ENCODE measurements at places on chromosomes 1 and 21.

- no peak for DNase-seq
Observed at GRCh38 chr1:187744665-187745064, 915.9 kb downstream of the PLA2G4A start.

GRCh38 chr1:167145965-167146364, 52.1 kb downstream of the STYXL2 start:
- no peak for DNase-seq

DNA sequence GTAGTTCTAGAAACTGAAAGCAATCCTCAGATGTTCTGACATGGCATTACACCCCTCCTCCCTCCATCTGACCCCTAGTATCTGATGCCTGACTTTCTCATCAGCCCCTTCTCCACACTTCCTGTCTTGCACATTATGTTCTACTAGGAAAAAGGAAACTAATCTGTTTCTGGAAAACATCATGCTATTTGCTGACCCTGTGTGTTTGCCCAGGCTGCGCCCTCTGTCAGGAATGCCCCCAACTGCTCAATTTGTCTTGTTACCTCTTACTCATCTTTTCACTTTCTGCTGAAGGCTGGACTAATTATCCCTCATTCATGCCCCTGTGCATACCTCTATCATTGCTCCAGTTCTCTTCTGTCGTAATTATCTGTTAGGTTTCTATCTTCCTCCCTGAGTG, 37.5 kb upstream of the DAB1 start:
- no peak for DNase-seq

DNA sequence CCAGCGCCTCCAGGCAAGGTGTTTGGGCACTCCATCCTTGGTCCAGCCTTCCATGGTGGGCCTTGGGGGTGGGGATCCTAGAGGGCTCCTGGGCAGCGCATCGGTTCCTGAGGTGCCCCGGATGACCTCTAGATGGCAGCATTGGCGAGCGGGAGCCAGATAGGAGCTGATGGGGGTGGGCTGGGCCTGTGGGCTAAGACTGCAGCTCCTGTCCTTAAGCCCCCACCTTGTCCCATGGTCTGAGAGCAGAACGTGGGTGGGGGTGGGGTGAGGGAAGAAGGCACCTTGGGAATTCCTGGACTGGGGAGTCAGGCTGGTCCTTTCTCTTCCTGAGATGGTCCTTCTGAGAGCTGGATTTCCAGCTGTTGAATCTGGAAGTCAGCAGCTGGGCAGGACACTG, 93.4 kb upstream of the CSF3R start:
- DNase-seq: no peak

DNA sequence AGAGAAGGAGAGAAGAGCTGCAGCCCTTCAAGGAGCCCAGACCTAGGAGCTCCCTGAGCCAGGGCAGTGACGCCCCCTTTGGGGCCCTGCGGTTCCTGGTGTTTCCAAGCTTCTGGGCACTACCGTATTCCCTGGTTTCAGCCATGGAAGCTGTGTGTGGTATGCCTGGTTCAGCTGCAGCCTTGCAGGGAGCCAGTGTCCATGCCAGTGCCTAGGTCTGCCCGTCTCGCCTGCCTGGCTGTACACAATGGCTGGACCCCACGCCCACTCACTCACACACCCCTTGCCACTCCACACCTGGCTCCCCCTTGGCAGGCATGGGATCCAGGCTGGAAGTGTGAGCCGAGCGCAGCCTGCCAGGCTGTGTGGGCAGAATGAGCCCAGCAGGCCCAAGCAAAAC, 87.7 kb downstream of the ADARB1 start:
- no peak for DNase-seq

- no peak for DNase-seq
Observed at GRCh38 chr21:35203093-35203977, 154.2 kb upstream of the RUNX1 start.

GRCh38 chr21:29152916-29153315, 22.5 kb downstream of the MAP3K7CL start:
- DNase-seq: no peak

GRCh38 chr1:42006836-42007235, 88.1 kb upstream of the HIVEP3 start:
- DNase-seq: no peak

GRCh38 chr1:63127376-63127775, 195.0 kb upstream of the FOXD3 start:
- no peak for DNase-seq

DNA sequence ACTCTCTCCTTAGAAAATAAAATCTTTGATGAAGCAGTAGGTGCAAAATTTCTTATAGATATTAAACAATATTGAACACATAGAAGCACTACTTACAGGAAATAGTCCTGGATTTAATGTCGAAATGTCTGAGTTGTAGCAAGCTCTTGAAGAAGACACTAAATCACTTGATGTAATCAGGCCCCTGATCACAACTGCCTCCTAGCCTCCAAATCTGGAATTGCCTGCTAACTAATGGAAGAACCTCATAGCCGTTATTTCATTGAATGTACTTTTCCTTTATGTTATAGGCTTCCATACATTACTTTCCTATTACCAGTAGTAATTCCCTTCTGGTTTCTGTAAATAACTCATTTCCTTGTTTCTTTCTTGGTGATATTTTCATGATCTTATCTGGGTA, 675.7 kb upstream of the CHRM3 start:
- DNase-seq: no peak

GRCh38 chr1:20717452-20718342, at the start of gene KIF17:
TSS of gene KIF17 (minus strand) at chr1:20718007. CDS start at chr1:20717706, 301 bp downstream.
- peak; percentile 35 for DNase-seq

- DNase-seq: no peak
Observed at GRCh38 chr21:28554660-28555475, 437.8 kb downstream of the LTN1 start.

GRCh38 chr1:177340601-177341067, 169.9 kb downstream of the BRINP2 start:
- no peak for DNase-seq

DNA sequence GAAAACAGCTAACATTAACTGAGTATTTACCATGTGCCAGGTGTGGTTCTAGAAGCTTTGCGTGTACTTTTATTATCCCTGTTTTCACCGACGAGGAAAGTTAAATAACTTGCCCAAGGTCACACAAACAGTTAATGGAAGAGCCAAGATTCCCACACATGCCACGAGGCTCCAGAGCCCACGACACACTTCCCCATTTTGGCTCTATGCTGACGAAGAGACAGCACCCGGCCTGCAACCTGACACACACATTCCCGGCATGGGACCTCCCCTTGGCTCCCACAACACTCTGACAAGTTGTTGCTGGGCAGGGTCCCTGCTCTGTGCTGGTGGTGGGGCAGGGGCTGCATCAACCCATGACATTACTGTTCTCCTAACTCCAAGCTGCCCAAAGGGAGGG, 52.8 kb downstream of the RAP1GAP start:
- no peak for DNase-seq

- DNase-seq: peak; percentile 68
Observed at GRCh38 chr1:155091071-155092051, 12.7 kb downstream of the EFNA3 start.

DNA sequence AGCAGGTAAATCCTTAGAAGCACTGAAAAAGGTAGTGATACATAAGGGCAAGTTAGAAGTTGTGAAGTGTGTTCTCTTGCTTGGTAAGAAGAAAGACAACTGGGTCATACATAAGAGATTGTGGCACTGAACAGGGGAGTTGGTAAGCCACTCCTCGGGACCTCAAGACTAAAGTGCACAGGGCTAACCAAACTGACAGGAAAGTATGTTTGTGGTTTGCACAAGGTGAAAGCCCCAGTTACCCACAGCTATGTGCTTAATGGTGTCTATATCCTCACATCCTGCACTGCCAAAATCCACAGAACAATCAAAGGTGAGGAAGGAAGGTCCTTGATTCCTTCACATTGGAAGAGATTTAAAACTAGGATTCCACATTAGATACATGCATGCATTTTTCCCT, 276.5 kb downstream of the DNM3 start:
- DNase-seq: peak; percentile 4

DNA sequence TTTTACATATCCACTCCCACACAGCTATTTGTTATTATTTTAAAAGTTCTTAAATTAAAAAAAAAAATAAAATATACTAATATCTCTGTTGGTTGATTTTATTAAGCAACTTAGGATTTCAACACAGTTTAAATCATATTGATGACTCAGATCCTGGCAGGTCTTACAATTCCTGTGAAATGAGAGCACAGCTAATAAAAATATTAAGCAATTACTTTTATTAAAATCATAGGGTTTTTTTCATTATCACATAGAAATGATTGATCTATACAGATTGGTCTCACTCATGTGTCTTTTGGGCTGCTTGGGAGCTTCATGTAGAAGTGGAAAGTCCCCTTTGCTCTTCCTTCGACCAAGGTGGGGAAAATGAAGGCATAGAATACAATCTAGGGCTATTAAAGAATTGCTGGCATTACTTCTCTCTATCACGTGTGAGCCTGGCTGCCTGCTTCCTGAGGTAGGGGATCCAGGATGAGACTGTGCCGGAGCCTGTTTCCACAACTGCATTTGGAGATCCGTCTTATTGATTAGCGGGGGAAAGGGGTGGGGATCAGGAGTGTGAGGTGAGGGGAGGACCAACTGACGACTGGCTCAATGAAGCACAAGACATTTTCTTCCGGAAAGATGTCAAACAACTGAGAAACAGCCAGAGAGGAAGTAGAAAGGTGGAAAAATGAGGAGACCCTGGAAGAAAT, 858.0 kb downstream of the USP25 start:
- no peak for DNase-seq

GRCh38 chr1:219771080-219771479, 157.3 kb downstream of the SLC30A10 start:
- no peak for DNase-seq

DNA sequence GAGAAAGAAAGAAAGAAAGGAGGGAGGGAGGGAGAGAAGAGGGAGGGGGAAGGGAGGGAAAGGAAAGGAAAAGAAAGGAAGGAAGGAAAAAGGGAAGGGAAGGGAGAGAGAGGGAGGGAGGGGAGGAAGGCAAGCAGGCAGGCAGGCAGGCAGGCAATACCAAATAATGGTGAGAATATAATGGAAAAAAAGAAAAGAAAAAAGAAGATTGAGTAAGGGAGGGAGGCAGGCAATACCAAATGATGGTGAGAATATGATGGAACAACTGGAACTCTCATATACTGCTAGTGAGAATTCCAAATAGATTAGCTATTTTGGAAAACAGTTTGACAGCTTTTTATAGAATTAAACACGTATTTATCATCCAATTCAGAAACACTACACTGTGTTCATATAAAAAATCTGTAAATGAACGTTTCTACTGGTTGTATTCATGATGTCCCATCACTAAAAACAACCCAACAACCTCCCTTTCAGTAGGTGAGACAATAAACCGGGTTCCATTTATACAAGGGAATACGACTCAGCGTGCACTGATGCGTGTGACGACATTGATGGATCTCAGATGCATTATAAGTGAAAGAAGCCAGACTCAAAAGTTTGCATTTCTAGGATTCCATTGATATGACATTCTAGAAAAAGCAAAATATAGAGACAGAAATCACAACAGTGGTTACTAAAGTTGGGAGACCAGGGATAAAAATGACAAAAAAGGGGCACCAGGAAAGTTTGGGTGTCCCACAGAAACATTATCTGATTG, 226.4 kb downstream of the DSCAM start:
- DNase-seq: no peak
